Cortex of kidney (tissue), 1 donor: ENCODE measurements at places on chromosomes 3 and 15.

- DNase-seq, result no peak
Observed at GRCh38 chr3:58287354-58287753, 18.7 kb upstream of the RPP14 start.

- no peak for DNase-seq
Observed at GRCh38 chr3:67118635-67119034, 120.5 kb downstream of the KBTBD8 start.

- DNase-seq, result no peak
Observed at GRCh38 chr3:107981471-107982111, 109.2 kb downstream of the CD47 start.

- no peak for DNase-seq
Observed at GRCh38 chr3:123562547-123562946, 22.3 kb downstream of the HACD2 start.

GRCh38 chr3:121473001-121473400 lies 72.8 kb downstream of the POLQ start:
- no peak for DNase-seq

DNA sequence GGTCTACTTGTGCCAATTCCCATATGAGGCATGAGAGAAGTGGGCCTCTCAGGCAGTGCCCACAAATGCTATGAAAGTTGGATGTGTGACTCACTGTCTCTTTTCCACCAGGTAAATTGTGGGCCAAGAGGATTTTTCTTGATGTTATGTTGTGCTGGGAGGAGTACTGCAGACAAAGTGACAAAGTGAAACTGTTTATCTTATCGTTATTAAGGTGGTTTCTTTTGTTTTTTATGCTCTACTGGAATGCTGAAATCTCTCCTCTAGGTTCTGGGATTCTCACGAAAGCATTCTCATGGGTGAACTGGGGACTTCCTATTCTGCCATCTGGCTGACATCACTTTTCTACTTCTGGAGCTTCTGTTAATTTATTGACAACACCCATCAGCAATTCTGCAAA lies 919.6 kb upstream of the EPHA6 start:
- DNase-seq, result no peak

DNA sequence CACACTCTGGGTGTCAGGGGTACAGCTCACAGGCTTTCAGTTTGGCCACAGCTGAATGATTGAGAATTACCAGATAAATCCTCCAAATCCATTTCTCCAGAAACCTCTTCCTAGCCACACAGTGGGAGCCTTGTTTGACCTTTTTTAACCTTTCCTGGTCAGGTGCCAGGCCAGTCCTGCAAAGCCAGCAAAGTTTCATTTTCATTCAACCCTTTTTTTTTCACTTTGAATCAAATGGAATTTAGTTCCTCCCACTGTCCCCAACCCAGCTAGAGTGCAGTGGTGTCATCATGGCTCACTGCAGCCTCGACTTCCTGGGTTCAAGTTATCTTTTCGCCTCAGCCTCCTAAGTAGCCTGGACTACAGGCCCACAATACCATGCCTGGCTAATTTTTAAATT lies 67.8 kb downstream of the NSUN3 start:
- DNase-seq, result no peak

DNA sequence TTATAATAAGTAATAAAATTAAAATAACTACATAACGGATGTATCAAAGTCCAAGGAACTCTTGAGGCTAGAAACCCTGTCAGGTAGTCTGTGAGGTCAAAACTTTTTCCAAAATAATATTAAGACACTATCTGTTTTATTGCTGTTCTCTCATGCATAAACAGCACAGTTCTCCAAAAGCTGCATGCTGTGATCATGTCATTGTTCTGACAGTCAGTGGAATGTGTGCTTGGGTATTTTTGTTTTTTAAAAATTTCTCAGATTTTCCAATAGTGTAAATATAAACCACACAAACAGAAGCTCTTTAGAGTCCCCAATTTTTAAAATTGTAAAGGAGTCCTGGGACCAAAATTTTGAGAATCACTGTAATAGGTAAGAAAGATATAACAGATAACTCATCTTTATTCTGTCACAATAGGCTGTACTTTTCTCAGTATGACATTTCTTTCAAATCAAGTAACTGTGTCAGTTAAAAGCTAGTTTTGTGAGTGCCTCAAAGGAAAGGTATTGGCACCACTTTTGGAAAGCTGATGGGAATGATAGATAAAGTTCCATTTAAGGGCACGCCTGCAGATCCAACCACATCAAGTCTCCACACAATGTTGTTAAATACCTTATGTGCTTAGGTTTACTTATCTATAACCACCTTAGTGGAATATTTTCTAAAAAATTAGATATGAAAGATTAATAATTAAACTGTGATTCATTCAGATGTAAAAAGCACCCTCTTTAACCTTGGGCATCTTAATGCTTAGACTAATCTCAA lies 49.3 kb downstream of the CEP152 start:
- no peak for DNase-seq

DNA sequence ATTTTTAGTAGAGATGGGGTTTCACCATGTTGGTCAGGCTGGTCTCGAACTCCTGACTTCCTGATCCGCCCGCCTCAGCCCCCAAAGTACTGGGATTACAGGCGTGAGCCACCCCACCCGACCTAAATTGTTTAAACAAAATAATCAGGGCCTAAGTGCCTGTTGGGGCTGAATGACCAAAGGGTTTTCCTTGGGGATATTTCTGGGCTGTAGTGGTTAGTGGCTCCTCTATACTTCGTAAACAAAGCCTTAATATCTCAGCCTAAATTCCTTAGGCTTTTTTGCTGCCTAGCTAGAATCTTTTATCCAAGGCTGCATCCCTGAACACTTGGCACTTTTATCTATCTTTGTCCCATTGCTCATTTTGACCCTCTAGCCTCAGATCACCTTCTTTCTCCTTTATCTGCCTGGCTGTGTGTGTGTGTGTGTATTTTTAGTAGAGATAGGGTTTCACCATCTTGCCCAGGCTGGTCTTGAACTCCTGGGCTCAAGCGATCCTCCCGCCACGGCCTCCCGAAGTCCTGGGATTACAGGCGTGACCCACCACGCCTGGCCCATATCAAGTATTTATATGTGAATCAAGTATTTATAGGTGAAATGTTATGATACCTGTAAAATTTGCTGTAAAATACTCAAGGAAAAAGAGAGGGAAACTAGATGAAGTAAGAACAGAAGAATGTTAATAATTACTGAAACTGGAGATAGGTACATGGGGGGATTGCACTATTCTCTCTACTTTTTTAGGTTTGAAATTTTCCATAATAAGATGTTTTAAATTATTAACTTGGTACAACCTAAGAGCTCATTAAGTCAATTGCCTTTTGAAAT lies 1.8 kb downstream of the NUSAP1 start:
- no peak for DNase-seq

- DNase-seq, result no peak
Observed at GRCh38 chr3:16280671-16281070, 15.7 kb downstream of the OXNAD1 start.

GRCh38 chr15:86855307-86856291 lies 775.9 kb downstream of the AGBL1 start:
- DNase-seq, result no peak

DNA sequence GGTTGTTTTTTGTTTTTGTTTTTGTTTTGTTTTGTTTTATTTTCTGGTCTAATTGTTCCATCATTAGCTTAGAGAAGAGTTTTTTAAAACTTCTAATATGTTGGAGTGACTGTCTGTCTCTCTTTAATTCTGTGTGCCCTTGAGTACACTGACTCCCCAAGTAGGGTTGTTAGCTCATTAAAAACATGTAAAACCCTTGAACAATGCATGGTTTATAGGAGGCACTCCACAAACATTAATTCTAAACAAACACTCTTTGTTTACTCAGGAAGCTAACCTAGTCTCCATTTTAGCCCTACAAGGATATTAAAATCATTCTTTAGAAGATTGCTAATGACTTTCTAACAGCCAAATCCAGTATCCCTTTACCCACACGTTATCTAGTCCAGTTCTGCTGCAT lies 100.5 kb downstream of the CGGBP1 start:
- no peak for DNase-seq

DNA sequence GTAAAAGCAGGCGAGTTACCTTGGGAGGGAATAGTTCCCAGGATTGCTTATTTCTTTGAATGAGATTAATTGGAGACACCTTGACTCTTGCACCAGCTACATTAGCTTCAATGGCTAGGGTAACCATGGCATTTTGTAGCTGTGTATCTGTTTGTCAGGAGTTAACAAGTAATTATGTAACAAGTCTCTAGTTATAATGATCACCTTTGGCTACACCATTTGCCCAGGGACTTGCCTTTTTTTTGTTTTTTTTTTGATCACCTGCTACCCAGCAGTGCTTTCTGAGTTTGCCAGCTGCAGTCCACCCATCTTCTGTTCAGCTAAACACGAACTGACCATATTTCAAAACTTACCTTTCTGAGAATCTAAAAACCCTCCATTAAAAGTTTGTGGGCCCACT lies 2.2 kb downstream of the MED12L start:
- DNase-seq, result no peak

GRCh38 chr3:17501745-17502144 lies 240.7 kb downstream of the TBC1D5 start:
- no peak for DNase-seq

DNA sequence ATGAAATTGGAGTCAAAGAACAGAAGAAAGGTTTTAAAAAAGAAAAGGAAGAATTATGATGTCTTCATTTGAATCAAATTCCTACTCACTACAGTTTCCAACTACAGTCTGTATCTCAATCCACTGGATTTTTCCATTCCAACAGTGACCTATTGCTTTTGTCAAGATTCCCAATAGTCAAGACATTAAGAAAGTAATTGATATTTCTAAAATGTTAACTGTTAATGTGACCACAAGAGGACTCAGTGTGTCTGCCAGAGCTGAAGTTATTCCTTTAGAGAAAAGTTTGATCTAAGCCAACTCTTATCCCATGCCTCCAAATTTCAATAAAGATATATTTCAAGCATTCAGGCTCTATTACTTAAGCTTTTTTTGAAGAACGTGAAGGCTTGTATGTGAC lies 163.2 kb downstream of the CACNA1D start:
- no peak for DNase-seq

DNA sequence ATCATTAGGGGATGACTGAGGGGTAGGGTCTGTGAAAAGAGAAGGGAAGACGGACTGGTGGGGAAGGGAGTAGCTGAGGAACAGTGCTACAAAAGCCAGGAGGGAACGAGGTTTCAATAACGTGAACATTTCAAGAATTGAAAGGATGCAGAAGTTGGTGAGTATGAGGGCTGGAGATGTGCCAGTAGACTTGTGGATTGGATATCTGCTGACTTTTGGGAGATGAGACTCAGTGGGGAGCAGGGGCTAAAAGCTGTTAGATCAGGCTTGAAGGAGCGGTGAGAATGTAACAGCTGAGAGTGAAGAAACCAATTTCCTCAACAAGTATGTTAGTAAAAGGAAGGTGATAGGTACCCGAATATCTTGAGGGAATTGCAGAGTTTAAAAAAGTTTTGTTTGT lies 65.2 kb downstream of the GTPBP8 start:
- DNase-seq, result no peak

- DNase-seq, result no peak
Observed at GRCh38 chr3:181713676-181714612, 2.2 kb downstream of the SOX2 start.

- no peak for DNase-seq
Observed at GRCh38 chr15:45187578-45187893, 230 bp downstream of the SHF start.

DNA sequence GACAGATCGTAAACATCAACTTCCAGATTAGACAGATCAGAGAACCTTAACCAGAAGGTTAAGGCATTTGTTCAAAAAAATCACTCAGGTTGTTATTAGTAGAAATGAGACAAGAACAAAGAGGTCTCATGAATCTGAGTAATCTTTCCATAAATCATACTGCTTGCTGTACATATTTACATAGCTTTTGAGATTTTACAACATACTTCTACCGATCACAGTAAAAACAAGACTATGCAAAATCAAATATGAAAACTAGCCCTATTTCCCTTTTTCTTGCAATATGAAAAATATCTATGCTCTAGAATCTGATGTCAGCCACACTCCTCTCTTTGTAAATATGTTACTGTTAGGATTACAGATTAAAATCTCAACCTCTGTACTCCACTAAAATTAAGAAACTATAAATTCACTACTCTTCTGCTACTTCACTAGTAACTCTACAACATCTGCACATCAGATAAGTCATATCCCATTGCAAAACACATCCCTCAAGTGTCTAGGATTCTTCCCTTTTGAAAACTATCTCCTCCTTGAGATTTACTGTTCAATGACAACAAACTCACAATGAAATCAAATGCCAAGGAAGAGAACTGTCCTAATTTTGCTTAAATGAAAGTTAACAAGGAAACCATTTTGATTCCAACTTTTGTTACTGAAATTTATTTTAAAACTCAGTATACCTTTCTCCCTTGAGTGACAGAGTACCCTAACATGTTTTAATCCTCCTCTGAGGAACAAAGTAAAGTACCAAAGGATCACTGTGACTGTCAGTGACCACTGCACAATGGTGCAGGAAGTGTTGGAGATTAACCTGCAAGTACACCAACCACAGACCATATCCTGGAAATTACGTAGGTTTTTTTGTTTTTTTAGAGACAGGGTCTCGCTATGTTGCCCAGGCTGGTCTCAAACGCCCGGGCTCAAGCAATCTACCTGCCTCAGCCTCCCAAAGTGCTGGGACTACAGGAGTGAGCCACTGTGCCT lies 12.8 kb downstream of the DCUN1D1 start:
- no peak for DNase-seq

DNA sequence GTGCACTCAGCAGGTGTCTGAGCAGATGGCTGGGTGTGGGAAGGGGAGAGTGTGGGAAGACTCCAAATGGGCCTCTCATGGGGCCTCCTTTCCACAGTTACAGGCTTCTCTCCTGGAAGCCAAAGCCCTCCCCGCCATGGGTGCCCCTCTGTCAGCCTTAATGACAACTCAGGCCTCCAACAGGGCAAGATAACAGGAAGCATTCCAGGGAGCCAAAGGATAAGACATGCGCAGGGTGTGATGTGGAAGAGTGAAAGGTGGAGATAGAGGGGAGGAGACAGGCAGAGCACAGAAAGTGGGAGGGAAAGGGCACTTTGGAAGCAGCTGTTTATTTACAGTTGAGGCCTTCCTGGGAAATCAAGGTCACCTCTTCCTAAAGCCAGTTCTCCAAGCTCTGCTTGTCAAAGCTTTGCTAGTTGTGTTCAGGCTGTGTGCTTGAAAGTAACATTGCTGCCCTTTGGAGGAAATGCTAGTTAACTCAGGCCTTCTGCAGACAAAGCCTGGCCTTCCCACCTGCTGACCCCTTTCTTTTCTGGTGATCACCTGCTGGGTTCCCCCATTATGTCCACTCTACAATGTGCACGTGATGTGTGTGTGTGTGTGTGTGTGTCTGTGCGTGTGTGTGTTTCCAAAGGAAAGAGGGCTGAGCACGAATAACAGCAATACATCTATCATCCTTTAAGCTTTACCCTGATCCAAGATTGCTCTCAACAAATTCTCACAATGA lies 35.2 kb upstream of the SMAD3 start:
- no peak for DNase-seq

- DNase-seq, result no peak
Observed at GRCh38 chr3:99938270-99938911, 120.7 kb downstream of the CMSS1 start.

- DNase-seq, result no peak
Observed at GRCh38 chr3:25572919-25573385, 91.8 kb downstream of the TOP2B start.

DNA sequence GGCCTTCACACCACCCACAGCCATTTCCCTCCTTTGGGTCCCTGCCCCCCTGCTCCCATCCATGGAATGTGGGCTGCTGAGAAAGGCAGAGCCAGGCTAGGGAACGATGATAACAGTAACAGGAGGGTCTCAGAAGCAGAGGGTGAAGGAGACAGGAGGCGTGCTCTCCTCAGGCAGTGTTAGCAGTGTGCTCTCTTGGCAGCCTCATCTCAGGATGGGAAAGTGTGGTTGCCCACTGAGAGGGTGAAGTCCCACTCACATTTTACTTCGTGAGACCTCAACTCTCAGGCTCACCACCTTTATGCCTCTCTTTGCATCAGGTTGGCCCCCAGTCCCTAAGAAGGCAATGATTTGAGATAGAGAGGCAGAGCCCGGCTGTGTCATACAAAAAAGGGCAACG lies 24.5 kb downstream of the TIGIT start:
- DNase-seq, result no peak
